ENCODE measurements at places on chromosomes 11 and 22.

DNA sequence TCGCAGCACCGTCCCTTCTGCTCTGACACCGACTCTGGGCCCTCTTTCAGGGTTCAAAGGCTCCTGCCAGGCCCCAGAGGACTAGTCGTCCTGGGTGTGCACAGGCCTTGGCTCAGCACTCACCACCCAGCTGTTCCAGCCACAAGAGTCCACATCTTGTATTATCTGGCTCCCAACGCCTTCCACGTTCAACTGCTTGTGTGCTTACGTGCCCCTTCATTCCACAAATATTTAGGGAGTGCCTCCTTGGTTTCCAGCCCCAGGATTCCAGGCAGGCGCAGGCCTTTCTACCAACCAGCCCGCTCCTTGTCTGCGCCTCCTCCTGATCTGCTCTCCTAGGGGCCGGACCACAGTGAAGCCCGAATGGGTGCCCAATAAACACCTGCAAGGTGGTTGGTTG is 70.9 kb downstream of the SCUBE1 start:
- no peak for DNase-seq

GRCh38 chr11:123841174-123841573 is 35.0 kb upstream of the OR6M1 start:
- no peak for DNase-seq

- DNase-seq, result no peak
Observed at GRCh38 chr22:30015846-30016245, 64.4 kb upstream of the HORMAD2 start.

- no peak for DNase-seq
Observed at GRCh38 chr22:48906216-48906835, 921.3 kb downstream of the BRD1 start.

DNA sequence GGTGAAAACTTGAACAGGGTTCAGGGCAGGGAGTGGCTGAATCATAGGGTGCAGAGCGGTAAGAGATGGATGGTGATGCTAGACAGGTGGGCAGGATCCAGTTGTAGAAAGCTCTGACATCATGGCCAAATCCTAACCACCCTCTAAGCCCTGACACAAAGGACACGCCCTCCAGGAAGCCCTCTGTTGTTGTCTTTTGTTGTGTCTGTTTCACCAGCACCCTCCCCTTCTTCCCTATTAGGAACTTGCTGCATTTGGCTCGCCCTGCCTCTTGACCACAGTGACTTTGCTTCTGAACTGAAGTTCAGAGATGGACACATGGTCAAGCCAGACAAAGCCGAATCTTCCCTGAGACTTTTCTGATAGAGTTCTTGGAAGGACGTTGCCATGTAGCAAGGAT is 14.2 kb upstream of the APOL6 start:
- no peak for DNase-seq

GRCh38 chr22:20024225-20024624 is 3.3 kb downstream of the TANGO2 start:
- peak; percentile 77 for DNase-seq

GRCh38 chr11:124644426-124645280 is 22.0 kb downstream of the TBRG1 start:
- DNase-seq, result peak; percentile 71

- DNase-seq, result no peak
Observed at GRCh38 chr11:76843907-76844306, 16.8 kb upstream of the ACER3 start.

Measured in WERI-Rb-1 (cell line).